ENCODE measurements at places on chromosomes 4 and X.

DNA sequence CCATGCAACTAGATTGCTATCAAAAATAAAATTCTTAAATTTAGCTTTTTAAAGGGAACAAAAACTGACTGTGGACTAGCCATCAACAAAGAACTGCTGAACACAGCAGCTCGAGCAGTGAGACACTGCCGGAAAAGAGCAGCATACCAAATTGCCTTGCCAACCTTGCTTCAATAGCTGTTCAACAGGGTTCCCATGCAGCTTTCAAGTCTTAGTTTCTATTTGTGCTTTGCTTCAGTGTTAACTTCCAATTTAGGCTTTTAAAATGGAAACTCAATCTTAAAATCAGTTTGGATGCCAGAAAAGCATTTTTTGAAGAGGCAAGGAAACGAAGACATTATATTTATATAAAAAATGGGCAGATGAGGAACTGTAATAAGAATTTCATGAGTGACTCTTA lies 463.4 kb upstream of the MAGEB18 start:
- DNase-seq: no peak

DNA sequence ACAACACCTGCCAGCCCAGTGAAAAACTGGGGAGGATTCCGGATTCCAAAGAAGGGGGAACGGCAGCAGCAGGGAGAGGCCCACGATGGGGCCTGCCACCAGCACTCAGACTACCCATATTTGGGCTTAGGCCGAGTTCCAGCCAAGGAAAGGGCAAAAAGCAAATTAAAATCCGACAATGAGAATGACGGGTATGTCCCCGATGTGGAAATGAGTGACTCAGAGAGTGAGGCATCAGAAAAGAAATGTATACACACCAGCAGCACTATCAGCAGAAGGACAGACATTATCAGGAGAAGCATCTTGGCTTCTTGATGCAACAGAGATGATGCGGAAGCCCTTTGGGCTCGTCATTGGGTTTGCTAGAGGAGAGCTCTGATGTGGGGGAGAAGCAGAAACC lies 62.4 kb downstream of the JADE1 start:
- DNase-seq: peak; percentile 10

GRCh38 chrX:39002466-39002865 lies 201.2 kb downstream of the MID1IP1 start:
- DNase-seq: no peak

- peak; percentile 55 for DNase-seq
These were observed 90.0 kb upstream of the EDA2R start for GRCh38 chrX:66728818-66729271.

- peak; percentile 11 for DNase-seq
These were observed 52.1 kb downstream of the IDS start for GRCh38 chrX:149453030-149453429.

- no peak for DNase-seq
These were observed 4.6 kb downstream of the MMAA start for GRCh38 chr4:145623831-145624230.

GRCh38 chr4:87165892-87166291 lies 54.5 kb downstream of the KLHL8 start:
- no peak for DNase-seq

DNA sequence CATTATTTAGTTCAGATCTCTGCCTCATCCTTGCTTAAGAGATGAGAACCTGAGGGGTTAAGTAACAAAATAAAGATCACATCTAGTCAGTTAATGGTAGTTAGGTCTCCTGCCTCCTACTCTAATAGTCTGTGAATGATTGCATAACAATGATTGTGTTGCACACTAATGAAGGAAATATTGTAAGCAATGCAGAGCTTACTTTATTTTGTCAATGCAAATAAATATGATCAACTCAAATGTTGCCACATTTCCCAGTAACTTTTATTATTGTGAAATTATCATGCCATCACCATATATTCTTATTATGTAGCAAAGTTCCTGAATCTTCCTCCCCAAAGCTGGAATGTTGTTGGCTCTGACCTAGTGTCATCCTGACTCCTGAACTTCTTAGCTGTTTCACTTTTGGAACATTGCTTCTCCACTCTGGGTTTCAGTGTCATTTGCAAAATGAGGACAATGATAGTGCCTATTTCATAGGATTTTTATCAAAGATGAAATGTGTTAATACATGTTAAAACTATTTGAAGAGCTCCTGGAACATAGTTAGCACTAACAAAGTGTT lies 17.0 kb upstream of the GABRA4 start:
- no peak for DNase-seq

DNA sequence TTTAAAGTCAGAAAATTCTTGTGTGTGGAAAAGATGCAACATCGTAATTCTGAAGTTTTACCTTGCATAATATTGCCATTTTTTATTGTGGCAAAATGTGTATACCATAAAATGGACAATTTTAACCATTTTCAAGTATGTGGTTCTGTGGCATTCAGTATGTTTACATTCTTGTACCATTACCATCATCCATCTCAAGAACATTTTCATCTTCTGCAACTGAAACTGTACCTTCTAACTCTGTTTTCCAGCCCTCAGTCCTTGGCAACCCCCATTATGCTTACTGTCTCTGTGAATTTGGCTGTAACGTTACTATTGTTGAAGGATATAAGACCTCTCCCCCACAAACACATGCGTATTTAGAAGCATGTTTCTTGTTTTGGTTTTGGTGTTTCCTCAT lies 123.2 kb downstream of the BMPR1B start:
- no peak for DNase-seq

- no peak for DNase-seq
These were observed 3.1 kb downstream of the PHOX2B start for GRCh38 chr4:41745292-41746024.

DNA sequence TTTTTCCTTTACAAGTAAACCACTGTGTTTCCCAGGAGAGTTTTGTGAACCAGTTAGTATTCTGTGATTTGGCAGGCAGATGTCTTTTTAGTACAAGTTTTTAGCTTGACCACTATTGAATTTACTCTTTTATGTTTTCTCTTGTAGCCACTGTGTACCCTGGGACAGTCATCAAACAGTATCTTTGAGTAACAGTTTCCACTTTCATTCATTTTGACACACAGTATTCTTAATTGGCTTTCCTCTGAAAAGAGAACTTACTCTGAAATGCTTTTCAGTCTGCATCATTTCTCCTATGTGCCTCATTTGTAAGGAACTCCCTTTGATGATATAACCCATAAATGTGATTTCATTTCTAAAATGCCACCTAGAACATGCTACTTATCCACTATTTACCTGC lies 476.5 kb downstream of the PDGFC start:
- DNase-seq: no peak

DNA sequence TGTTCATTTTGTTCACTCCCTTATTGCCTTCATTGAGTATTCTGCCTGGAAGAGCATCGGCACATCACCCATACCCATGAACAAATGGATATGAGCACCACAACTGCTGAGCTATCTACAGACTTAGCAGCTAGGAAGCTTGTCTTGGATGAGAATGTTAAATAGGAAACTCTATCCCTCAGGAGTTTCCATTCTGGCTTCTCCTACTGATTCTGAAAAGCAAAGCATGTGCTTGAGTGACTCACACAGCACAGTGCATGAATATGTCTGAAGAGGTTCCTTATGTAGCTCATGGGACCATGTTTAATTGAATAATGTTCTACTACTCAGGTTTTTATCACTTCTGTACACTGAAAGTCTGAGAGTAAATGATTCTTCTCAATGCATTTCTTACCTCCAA lies 57.3 kb upstream of the MXRA5 start:
- DNase-seq: no peak

DNA sequence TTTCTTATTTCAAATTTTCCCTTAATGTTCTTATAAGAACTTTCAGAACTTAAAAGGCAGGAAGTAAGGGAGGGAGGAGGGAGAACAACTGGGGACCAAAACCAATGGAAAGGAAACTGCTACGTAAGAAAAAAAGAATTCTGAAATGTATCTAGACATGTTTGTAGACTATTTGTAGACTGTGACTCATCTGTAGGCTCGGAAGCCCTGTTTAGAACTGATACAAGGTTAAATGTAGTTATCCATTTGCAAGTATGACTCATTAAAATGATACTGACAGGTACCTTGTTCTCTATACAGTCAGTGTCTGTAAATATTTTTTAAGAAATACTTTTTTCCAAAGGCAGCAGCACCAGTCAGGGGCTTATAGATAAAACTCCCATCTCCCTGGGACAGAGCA lies 202.0 kb downstream of the DHX15 start:
- no peak for DNase-seq

GRCh38 chr4:111542056-111542455 lies 603.2 kb upstream of the FAM241A start:
- no peak for DNase-seq

DNA sequence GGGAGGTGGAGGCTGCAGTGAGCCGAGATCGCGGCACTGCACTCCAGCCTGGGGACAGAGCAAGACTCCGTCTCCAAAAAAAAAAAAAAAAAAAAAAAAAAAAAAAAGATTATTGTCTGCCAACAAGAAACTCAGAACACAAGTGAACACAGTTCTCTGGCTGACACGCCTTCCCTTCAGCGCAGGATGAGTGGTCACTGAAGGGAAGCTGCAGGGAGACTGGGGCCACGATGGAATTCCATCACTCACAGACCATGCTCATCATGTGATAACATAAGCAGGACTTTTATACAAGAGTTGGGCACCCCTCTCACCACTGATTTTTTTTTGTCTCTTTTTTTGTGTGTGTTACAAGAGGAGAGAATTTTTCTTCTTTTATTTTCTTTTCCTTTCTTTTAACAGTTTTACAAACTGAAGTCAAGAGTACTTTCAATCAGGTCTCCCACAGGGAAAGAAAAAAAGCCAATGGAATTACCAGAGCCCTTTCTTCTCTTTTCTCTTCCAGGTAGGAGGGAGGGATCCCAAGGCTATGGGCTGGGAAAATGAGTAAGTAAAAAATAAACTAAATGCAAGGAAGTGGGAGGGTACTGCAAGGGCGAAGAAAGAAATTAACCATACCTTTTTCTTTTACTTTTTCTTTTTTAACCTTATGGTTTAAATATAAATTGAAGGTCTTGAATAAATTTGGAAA lies 435.6 kb downstream of the GPM6A start:
- DNase-seq: no peak

- DNase-seq: no peak
These were observed 58.2 kb upstream of the DYNLT3 start for GRCh38 chrX:37905436-37906147.

DNA sequence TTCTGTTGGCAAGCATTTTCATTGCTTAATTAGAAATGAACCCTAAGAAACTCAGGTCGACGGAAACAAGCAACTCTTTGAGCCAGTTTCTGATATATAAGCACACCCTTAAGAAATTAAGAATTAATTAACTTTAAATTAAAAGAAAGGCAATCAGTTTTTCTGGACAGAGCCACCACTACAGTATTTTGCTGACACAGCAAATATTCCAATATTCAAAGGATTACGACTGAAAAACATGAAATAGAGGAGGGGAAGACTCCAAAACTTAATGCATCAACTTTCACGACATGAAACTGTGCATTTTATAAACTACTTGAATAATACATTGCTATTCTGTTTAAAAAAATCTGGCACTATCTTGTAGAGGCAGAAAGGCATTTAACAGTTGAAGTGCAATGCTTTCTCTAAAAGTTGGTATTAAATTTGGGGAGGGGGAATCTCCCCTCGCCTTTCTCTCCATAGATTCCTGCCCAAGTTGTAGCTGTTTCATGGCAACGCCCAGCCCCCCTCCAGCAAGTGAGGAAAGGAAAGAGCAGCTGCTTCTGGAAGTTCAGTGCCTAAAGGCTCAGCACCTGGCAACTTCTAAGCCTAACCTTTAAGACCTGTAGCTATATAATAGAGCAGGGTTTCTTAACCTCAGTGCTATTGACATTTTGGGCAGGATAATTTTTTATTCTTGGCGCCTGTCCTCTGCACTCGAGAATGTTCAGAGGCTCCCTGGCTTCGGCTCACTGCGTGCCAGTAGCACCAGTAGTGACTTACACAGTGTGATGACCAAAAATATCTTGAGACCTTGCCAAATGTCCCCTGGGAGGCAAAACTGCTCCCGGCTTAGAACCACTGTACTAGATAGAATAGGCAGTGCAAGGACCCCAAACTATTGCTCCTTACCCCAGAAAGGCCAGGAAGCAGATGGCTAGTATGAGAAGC lies 6.7 kb upstream of the ZCCHC18 start:
- DNase-seq: no peak

Measured in K562 (cell line).